Stimulated activated CD8-positive, alpha-beta memory T cell treated with anti-CD3 and anti-CD28 coated beads, Interleukin-7, amount 100 ng/mL, for 1 hour (primary cell): ENCODE measurements at places on chromosomes 1 and 21.

GRCh38 chr21:32807717-32808380 lies 36.3 kb upstream of the PAXBP1 start:
- no peak for DNase-seq

DNA sequence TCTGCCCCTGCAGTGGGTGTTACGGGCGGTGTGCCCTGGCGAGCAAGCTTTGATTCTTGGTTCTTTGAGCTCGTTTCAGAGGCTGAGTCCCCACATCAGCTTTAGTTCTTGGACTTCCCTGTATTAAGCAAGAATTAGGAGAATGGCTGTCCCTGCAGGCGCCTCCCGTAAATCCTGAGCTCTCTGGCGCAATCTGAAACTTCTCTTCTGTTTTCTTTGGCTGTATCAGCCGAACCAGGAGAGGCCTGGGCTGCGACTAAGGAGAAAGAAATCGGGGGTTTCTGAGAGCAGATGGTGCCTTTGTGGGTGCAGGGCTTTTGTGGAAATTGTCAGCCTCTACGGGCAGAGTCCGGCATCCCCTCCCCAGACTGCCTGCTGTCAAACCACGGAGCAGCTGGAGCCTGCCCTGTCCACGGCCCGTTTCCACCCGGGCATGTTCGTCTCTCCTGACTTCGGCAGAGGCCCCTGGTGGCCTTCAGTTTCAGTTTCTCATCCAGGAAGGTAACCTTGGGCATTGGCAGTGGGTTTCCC lies 17.9 kb downstream of the CSTB start:
- no peak for DNase-seq

- no peak for DNase-seq
Observed at GRCh38 chr1:61173118-61173517, 90.8 kb downstream of the NFIA start.

DNA sequence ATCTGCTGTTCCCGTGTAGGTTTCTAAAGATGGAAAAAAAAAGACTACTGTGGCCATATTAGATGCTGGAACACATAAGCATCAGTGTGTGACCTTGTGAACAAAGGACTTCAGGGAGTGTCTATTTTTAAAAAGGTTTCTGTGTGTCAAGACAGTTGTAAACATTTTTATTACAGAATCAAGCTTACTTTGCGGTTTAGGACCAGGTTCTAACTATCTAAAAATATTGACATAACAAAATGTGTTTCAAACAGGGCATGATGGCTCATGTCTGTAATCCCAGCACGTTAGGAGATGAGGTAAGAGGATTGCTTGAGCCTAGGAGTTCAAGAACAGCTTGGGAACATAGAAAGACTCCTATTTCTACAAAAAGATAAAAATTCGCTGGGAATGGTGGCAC lies 7.1 kb upstream of the DDI2 start:
- no peak for DNase-seq

DNA sequence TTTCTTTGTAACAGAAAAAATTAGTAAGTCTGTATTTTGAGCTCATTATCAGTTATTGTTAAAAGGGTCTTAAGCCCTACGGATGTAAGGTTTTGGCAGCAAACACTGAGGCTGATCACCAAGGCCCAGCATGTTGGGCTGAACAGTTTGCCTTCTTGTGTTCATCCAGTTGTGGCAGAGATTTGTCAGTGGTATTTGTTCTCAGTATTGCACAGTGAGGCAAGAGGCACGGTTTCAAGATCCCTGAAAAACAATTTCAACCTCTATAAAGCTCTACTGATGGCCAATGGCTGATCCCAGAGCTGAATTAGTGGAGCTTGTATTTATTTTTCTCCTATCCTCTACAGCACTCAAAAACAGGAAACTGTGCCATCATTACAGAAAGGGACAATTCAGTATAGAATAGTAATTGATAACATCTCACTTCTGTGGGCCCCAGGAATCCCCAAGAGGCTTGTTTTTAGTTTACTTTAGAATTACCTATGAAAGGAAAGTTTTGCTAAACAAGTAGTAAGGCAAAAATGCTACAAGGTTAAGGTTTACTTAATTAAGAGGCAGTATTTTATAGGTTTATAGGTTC lies 191.8 kb upstream of the RAB4A start:
- DNase-seq, result no peak

GRCh38 chr1:175563236-175563895 lies 180.0 kb downstream of the TNR start:
- DNase-seq, result no peak

DNA sequence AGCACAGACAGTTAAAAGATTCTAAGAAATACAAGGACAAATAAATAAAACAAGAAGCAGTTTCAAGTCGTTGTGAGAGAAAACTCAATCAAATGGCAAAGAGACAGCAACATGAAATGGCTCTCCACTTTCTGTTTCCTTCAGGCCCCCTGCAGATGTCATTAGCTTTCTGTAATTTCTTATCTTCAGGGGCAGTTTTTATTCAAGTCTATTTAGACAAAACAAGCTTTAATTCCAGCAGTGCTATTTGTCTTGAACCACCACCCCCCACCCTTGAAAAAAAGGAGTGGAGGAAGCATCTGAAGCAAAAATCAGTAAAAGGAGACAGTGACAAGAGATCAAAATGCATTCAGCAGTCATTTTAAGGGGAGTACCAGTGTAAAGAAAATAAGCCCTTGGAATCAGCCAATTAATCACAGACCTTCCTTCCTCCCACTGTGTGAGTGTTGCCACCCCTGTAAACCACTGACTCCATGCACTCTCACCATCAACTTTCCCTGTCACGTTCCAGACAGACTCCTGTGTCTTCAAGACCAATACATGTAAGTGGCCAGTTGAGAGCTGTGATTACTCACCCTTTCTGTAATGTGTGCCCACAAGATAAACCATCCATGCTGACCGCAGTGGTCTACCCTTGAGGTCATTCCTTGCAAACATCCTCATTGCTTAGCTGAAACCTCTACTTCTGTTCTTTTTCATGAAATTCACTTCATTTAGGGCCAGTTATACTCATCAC lies 136.1 kb upstream of the HOOK1 start:
- DNase-seq, result no peak

- no peak for DNase-seq
Observed at GRCh38 chr1:186155594-186155993, 219.5 kb downstream of the TPR start.

DNA sequence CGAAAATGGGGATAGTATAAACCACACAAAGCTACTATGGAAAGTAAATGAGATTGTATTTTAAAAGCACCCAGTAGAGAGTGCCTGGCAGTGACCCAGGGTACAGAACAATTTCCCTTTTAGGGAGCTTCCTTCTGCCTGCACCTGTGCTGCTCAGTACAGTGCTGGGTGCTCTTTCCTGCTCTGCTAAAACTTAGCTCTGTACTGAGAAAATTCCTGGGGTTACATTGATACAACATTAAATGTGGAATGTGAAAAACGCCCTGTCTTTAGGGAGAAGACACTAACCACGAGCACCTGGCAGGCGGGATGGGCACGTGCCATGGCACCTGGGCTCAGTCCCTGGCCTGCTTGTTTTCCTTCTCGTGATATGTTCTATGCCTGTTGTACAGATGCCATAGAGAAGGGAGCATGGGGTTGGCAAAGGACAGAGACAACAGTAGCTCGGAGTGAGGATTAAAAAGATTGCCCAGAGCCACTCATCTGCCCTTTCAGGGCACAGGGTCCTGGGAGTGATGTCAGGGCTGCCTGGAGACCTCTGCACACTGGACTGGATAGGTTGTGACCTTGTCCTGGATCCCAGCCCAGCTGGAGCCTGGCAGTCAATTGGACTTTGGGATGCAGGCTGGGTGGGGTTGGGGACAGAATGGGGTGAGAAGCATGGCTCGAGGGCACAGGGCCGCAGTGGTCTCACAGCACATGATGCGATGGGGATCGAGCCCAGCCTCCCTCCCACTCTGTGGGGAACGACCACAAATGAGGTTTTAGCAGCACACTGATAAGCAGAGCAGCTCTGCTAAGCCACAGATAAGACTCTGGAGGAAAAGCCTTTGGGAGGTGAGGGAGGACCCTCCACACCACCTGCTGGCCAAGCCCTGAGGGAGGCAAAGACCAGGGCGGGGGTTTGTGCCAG lies 4.2 kb downstream of the SPATA46 start:
- DNase-seq, result no peak

DNA sequence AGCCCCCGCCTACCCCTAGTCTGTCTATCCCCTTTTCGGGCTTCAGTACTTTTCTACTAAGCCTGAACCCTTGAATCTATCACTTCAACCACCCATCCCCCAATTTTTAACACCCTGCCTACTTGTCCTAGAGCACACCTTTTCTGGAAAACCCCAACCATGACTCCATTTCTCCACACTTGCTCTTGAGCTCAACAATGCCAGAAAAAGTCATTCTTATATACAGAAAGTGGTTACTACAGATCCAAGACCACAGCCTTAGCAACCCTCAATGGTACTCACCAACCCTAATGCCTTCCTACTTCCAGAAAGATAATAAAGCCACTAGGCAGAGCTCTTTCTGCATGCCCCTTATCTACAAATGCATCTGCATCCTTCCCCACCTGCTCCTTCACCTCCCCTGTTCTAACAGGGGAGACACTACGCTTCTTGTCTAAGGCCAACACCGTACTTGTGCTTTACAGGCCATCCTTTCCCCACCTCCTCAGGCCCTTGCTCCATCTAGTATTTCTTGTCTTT lies 41.2 kb downstream of the DMAP1 start:
- DNase-seq, result no peak

- no peak for DNase-seq
Observed at GRCh38 chr1:88462488-88463261, 221.4 kb upstream of the PKN2 start.

GRCh38 chr1:77706321-77706720 lies 23.9 kb upstream of the ZZZ3 start:
- no peak for DNase-seq

- DNase-seq, result no peak
Observed at GRCh38 chr21:37183749-37184148, 83.4 kb downstream of the VPS26C start.

- no peak for DNase-seq
Observed at GRCh38 chr1:97243973-97244560, 522.5 kb downstream of the PTBP2 start.
